Lung microvascular endothelial cell (primary cell): ENCODE measurements at places on chromosomes 7 and 10.
A peak's percentile ranks its signal among the peaks of the same experiment; 100 is the strongest.

DNA sequence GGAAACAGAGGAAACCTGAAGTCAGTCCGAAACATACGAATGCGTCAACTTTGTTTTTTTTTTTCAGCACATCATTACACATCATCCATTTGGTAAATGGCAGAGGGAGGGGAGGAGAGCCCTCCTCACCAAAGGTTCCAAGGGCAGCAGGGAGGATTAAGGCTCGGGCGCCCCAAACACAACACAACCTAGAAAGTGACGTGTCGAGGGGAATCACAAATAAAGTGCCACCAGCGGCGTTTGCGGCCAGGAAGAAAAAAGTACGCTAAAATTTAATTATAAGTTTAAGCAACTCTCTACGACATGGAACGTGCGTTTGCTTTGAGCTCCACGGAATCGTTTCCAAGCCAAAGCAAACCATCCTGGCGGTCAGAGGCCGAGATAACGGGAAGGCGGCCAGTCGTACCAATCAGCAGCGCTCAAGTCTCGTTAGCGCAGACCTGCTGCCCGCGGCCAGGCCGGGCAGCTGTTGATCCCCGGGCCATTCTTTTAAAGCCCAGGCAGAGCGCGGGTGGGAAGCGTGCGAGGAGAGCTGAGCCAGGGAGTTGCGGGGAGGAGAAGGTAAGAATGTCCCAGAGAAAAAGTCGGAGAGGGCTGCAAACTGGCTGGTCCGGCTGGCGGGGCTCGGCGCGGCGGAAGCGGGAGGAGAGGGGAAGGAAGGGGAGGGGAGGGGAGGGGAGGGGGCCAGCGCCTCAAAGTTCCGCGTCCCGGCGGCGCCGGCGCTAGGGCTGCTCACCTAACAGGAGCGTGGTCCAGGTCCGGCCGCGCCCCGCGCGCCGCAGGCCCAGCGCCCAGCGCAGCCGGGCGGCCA, 719 bp downstream of the DPY19L1 start:
- peak; percentile 71 for DNase-seq

GRCh38 chr7:134932707-134933370, 53.5 kb upstream of the AGBL3 start:
- peak; percentile 13 for DNase-seq

DNA sequence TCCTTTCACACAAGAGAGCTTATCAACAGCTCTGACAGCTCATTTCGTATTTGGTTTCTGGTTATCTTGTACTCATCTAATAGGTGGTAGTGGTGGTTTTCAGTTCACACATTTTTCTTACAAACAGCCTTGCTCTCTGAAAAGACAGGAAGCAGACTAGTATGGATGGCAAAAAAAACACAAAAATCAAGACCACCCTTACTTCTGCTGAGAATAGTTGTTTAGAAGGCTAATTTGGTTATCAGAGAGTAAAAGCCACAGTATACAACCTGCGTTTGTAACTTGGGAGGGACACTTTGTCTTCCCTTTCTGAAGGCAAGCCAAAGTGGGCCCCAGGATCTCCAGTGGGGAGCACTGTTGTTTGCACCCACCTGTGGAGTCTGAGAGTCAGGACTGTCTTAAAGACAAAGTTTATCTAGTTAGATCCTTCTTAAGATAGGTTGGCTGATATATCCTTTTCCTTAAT, 68.0 kb downstream of the PIP4K2A start:
- no peak for DNase-seq

DNA sequence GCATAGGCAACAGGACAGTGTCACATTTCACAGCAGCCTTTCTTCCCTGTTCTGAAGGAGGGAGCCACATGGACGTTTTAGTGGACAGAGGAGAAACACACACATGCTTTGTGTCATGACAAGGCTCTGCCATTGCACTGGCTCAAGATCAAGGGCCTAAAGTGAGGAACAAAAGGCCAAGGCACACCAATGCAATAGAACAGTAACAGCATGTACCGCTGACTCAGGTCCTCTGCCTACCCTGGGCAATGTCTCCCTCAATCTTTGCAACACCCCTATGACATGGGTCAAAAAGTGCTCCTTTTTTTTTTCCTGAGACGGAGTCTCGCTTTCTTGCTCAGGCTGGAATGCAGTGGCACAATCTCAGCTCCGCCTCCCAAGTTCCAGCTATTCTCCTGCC, 57.8 kb upstream of the SDK1 start:
- DNase-seq: no peak

DNA sequence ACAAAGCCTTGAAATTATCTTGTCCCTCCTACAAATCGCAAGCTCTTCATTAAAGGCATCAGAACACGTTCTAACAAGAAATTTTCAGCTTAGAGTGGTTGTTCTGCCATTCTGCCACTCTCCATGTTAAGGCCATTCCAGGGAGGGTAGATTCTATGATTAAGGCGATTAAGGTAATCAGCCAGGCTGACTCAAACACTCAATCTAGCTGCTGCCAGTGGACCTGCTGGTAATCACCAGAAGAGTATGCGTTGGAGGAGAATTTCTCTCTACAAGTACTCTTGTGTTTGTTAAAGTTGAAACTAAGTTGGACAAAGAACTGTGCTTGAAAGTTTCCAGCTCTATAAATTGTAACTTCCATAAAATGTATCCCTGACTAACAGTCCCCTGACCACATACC, 149.2 kb upstream of the COL1A2 start:
- no peak for DNase-seq

DNA sequence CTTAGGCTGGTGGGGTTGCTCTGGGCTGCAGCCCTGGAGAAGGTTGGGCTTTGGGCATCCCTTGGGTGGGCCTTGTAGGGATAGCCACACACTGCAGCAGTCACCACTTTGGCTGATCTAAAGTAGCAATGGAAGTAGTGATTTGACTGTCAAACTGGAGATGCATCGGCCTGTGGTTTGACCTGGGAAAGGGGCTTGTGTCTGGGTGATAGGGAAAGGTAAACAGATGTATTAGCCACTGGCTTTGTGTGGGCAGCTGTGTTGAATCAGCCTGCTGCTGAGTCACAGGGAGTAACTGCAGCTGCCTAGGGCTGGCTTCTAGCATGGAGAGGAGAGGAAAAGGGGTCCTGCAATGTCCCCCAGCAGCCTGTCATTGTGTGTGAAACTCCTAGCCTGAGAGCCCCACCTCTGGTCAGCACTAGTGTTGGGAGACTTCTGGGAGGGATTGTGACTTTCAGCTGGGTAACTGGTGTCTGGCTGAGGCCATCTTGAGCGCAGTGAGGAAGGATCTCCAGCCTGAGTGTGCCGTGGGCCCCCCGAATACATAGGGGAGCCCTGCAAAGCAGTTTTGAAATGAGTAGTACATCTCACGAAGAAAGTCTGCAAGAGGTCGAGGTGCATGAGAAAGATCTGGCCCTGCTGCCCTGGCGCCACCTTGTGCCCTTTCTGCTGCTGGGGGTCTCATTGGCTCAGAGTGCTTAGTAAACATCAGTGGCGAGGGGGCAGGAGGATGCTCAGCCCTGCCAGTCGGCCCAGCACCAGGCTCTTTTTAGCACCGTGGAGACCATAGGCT, 117.3 kb downstream of the FANK1 start:
- peak; percentile 8 for DNase-seq

DNA sequence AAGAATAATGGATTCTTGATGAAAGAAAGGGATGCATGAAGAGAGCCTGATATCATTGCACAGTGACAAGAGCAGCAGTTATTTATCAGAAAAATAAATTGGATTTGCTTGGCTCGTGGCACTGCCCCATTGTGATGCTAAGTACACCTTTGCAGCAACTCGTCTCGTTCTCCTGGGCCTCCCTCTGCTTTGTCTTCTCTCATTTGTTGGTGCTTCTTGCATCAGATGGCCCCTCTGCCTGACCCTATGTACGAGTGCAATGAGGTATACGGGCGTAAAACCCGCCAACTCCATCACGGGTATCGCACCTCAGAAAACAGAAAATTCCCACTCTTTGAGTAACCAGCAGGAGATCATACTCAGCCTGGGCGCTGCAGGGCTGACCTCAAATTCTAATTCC, 107.2 kb upstream of the C10orf90 start:
- no peak for DNase-seq

DNA sequence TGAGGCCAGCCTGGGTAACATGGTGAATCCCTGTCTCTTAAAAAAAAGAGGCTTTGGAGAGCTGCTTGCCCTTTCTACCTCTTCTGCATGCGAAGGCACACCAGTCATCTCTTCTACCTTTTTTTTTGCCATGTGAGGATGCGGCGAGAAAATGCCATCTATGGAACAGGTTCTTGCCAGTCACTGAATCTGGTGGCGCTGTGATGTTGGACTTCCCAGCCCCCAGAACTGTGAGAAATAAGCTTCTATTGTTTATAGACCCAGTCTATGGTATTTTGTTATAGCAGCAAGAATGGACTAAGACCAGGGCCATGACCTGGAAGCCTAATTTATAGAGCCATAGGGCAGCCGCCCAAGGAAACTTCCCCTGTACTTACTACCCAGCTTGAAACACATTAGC, 112.9 kb downstream of the HIP1 start:
- no peak for DNase-seq

DNA sequence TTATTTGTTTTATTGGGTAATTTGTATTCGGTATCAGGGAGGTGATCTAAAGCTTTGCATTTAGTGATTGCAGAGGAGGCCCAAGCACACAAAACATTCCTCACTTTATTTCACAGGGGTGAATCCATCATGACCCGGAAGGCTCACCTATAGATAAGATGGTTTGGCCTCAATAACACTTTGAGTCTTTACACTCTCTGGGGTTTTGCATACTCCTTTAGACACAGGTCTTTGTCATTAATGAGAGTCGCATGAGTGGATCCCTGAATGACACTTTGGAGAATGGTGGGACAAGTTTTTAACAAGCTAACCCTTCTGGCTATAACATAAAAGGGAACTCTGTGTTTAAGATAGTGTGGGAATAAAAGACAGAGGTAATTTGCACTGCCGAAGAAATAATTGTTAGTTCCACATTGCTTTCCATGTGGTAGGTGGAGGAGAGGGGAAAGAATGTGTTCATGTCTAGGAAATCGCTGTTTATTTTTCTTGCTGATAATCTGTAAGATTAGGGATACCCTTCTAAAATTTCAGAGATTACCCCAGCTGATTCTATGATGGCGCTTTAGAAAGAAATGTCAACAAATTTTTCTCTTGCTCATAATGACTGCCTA, 455.8 kb downstream of the TFEC start:
- DNase-seq: no peak

DNA sequence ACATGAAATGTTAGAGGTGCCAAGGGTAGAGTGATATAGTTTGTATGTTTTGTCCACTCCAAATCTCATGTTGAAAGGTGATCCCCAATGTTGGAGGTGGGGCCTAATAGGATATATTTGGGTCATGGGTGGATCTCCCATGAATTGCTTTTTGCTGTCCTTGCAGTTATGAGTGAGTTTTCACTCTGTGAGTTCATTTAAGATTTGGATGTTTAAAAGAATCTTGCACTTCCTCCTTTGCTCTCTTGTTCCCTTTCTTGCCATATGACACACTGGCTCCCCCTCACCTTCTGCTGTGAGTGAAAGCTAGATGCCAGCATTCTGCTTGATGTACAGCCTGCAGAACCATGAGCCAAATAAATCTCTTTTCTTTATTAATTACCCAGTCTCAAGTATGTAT, 269.2 kb downstream of the ZWINT start:
- no peak for DNase-seq

- no peak for DNase-seq
These were observed 796.2 kb downstream of the CCSER2 start for GRCh38 chr10:85124603-85125051.

DNA sequence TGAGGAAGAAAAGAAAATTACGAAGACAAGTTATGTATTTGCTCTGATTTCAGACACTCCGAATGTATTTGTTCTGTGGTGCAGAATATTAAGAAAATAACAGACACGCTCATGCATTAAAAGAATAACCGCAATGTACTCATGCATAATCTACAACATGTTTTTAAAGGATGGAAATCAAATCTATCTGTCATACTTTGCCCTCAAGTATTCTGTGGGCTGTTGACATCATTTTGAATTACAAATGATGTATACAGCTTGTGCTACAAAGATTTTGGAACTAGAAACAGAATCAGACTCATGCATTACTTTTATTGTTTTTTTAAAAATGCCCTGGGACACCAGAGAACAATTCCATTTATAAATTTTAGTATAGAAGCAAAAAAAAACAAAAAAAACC, 69.9 kb downstream of the APBB1IP start:
- no peak for DNase-seq

GRCh38 chr10:73262105-73262730, 9.8 kb upstream of the MRPS16 start:
- peak; percentile 77 for DNase-seq

GRCh38 chr7:7857143-7857583, 111.4 kb upstream of the GLCCI1 start:
- no peak for DNase-seq

DNA sequence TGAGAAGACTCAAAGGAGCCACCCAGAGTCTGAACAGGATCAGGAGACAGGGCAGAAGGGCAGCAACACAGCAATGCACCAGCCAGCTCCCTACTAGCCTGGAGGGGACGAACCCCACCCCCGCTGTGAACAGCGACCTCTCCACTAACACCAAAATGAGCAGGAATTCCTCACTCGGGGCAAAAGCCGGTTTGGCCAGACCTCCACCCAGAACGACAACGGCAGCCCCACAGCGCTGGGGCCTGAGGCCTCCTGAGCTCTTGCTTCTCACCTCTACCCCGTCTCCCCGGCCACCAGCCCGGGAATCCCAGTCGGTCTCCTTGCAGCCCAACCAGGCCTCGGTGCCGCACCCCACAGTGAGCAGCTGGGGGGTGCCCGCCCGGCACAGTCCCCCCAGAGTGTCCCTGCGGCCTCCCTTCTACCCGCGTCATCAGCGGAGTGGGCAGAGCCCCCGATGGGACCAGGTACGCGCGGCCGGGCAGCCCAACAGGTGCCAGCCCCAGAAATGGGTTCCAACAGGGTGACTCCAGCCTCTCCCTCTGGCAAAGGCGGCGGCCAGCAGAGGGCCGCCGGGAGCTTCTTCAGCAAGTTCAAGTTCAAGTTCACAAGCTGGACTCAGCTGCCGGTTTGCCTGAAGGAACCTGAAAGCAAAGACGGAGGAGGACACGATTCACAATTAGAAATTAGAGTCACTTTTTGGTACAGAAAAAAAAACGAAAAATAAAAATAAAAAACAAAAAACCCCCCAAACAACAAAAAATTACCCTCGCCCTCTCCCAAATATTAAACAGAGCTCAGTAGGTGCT, 129.0 kb downstream of the MARCHF5 start:
- peak; percentile 57 for DNase-seq

- peak; percentile 0 for DNase-seq
These were observed 236.4 kb upstream of the GRM3 start for GRCh38 chr7:86407291-86407690.

- peak; percentile 95 for DNase-seq
These were observed 277.6 kb downstream of the REEP3 start for GRCh38 chr10:63798599-63799498.

DNA sequence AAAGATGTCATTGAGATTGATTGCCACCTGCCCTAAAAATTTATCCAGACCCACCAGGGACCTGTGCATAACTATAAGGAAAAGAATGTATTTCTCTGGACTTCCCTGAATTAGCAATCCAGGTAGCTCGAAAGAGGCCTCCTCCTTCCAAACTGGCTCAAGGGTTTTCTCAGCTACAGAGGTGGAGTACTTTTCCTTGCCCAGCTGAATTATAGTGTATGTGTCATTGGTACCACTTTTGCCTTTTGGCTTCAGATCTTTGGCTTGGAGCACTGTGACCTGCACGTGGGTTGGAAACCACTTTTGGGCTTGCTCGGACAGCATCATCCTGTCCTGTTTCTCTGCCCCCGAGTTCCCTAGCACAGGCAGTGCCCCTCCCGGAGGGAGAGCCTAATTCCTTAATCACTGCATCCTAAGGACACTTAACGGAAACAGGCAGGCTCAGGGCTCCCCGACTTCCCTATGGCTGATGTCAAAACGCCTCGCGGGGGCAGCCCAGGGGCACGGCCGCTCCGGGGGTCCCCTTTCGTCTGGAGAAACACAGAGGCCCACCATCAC, 825 bp downstream of the RAB11FIP2 start:
- DNase-seq: peak; percentile 38
